ENCODE measurements at places on chromosomes 7 and 10.
A peak's percentile ranks its signal among the peaks of the same experiment; 100 is the strongest.

- DNase-seq: no peak
These were observed 161.9 kb upstream of the PTER start for GRCh38 chr10:16274911-16275310.

- DNase-seq: peak; percentile 33
These were observed 655 bp downstream of the PTPRE start for GRCh38 chr10:127907411-127908105.

DNA sequence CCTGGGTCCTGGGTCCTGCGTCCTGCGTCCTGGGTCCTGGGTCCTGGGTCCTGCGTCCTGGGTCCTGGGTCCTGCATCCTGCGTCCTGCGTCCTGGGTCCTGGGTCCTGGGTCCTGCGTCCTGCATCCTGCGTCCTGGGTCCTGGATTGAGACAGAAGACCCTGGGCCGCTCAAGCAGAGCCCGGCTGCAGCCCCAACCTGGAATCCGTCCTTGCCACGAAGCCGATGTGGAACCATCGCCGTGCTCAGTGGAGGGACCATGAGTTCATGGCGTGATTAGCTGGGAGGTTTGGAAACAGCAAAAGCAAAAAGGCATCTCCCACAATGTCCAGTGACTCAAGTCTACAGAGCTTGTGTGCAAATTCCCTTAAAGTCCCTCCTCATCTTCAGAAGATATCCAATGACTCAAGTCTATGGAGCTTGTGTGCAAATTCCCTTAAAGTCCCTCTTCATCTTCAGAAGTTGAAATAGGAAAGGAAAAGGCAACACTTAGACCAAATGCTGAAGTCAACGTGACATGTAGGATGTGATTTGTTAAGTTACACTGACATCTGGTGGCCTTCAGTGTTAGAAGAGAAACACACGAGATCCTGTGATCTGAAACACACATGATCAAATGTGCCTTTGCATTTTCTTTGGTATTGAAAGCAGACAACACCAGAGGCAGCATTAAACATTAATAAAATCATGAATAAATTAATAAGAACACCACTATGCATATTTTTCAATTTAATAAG lies 179.9 kb downstream of the PTPRN2 start:
- DNase-seq: peak; percentile 34

DNA sequence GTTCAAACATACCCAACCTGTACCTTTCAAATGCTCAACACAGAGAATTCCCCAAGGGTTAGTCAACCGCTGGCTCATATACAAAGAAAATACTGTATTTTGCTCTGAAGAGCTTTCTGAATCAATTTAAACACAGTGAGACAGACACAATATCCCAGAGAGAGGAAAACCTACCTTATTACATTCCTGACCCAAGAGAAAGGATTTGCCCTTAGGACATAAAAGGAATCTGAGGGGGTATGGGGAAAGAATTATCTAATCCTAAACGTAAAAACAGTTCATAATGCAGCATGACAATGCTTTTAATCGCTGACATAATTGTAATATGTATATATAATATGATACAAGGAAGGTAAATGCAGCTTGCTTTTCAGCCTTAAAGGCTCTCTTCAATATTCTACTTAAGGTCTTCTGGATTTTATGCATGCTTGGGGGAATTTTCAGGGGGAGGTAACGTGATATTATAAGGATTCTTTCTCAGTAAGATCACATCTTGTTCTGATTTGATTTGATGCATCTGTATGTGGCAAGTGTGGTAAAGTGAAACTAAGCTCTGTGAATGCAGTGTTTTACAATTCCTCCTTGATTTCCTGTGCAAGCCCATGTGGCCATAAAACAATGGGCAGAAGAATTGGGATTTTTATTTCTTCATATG lies 240.5 kb downstream of the GLI3 start:
- peak; percentile 81 for DNase-seq

- DNase-seq: no peak
These were observed 20.0 kb upstream of the LRRC17 start for GRCh38 chr7:102892631-102893278.

GRCh38 chr7:40859965-40860543 lies 725.2 kb downstream of the SUGCT start:
- no peak for DNase-seq

- no peak for DNase-seq
These were observed 180.3 kb upstream of the MKI67 start for GRCh38 chr10:128306535-128306934.

GRCh38 chr7:135802697-135803096 lies 54.1 kb upstream of the FAM180A start:
- DNase-seq: peak; percentile 11

DNA sequence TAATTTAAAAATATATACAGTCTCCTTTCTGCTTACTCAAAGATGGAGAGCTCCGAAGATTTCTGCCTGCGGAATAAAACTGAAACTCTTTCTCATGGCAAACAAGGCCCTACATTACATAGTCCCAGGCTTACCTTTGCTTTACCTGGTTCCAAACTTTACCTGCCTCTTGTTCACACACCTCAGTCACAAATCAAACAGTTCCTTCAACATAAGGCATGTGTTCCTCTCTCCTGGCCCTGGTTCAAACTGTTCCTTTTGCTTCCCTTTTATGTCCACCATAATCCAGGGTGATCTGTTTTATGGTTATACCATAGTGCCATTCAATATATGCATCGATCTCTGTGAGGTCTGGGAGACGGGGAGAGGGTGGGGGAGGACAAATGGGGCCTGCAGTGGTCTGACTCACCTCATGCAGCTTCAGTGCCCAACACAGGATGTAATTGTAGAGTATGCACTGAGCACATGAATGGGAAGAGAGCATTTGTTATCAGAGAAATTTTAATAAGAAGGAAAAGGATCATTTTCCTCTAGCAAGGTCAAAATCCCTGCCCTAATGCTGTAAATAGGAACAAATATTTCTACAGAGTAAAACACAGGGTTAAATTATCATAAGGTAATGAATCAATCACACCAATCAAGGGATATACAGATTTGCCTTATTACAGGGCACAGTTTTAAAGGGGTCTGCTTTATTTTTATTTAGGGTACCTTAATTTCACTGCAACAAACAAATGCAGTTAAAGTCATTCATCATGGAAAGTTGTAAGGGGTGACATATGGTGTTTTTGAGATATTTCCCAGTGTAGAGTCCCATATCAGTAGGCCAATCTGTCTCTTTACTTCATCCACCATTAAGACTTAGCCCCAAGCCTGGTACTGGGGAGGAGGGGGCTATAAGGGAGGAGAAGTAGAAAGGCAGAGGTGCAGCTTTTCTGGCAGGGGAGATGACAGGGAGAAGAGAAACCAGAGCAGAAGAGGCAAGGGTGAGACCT lies 88.8 kb upstream of the PDE1C start:
- peak; percentile 26 for DNase-seq

All from astrocyte of the spinal cord (primary cell).